ENCODE measurements at places on chromosomes 6 and 20.

GRCh38 chr20:58705208-58705926 lies 12.8 kb downstream of the NPEPL1 start:
- DNase-seq, result no peak

DNA sequence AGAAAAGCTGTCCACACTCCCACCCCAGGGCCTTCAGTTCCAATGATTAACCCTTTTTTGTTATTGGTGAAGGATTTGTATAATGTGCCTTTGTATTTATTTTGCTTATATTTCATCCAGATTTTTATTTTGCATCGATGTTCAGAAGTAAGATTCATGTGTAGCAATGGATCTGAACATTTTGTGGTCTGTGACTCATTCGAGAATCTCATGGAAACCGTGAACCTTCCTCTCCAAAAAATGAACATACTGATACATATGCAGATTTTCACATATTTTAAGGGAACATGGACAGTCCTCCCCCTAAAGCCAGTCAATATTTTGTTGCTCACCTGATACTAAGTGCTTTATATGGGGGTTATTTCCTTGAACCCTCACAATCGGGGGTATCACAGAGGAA lies 421.8 kb upstream of the SOX4 start:
- no peak for DNase-seq

- no peak for DNase-seq
These were observed 32.8 kb downstream of the RAB22A start for GRCh38 chr20:58342104-58342945.

GRCh38 chr6:34584694-34585093 lies 28.6 kb upstream of the SPDEF start:
- DNase-seq, result no peak

DNA sequence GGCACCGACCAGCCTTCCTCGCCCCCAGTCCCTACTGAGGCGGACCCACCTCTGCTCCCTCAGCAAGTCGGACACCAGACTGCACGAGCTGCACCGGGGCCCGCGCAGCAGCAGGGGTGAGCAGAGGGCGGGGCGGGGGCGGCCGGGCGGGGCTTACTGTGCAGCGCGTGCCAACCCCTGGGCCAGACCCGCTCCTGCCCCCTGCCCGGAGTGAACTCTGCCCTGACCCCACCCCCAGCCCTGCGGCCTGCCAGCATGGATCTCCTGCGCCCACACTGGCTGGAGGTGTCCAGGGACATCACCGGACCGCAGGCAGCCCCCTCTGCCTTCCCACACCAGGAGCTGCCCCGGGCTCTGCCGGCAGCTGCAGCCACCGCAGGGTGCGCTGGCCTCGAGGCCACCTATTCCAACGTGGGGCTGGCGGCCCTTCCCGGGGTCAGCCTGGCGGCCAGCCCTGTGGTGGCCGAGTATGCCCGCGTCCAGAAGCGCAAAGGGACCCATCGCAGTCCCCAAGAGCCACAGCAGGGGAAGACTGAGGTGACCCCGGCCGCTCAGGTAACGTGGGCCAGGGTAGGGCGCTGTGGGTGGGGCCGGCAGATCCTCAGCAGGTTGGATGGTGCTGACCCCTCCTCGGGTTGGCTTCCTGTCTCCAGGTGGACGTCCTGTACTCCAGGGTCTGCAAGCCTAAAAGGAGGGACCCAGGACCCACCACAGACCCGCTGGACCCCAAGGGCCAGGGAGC lies 1.5 kb upstream of the SLC2A4RG start:
- DNase-seq, result no peak

DNA sequence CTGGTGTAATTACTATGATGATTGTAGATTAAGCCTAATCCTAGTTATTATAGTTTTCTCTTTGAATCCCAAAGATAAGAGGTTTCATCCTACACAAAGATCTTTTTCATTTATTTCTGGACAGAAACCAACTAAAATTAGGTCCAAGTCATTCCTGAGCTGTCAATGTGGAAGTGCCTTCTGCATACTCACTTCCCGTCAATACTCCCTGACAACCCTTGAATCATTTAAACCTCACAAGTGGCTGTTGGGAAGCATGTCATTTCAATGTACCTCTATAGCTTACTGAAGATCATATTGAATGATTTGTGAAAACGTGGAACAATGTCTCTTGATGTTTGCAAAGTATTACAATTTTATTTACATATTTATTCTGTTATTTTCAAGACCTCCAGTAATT lies 274.1 kb downstream of the HACE1 start:
- DNase-seq, result no peak

GRCh38 chr6:108115598-108116058 lies 41.1 kb upstream of the OSTM1 start:
- DNase-seq, result peak; percentile 9

GRCh38 chr6:24898676-24899075 lies 37.1 kb downstream of the RIPOR2 start:
- DNase-seq, result no peak

GRCh38 chr6:92989656-92990055 lies 429.7 kb downstream of the EPHA7 start:
- DNase-seq, result no peak

DNA sequence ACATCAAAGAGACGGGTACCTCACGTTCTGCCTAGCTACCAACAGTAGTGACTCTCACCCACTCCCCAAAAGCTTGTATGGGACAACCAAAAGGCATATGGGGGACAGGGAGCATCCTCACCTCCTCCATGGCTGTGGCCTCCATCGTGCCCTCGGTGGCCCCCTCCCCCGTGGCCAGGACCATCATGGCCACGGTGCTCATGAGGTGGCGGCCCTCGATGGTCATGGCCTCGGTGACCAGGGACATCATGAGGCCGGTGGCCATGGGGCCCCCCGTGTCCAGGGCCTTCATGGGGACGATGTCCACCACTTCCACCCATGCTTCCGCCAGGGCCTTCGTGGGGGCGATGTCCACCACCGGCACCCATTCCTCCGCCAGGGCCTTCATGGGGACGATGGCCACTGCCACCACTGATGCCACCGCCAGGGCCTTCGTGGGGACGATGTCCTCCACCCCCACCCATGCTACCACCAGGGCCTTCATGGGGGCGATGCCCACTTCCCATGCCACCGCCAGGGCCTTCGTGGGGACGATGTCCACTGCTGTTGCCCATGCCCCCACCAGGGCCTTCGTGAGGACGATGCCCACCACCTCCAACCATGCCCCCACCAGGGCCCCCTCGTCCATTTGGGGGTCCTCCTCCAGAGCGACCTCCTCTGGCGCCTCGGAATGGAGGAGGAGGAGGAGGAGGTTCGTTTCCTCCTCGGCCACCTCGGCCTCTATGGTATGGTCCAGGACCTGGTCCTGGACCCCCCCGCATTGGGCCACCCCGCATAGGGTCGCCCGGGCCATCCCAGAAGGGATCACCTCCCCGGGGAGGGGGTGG lies 15.0 kb downstream of the PPP1R10 start:
- no peak for DNase-seq

DNA sequence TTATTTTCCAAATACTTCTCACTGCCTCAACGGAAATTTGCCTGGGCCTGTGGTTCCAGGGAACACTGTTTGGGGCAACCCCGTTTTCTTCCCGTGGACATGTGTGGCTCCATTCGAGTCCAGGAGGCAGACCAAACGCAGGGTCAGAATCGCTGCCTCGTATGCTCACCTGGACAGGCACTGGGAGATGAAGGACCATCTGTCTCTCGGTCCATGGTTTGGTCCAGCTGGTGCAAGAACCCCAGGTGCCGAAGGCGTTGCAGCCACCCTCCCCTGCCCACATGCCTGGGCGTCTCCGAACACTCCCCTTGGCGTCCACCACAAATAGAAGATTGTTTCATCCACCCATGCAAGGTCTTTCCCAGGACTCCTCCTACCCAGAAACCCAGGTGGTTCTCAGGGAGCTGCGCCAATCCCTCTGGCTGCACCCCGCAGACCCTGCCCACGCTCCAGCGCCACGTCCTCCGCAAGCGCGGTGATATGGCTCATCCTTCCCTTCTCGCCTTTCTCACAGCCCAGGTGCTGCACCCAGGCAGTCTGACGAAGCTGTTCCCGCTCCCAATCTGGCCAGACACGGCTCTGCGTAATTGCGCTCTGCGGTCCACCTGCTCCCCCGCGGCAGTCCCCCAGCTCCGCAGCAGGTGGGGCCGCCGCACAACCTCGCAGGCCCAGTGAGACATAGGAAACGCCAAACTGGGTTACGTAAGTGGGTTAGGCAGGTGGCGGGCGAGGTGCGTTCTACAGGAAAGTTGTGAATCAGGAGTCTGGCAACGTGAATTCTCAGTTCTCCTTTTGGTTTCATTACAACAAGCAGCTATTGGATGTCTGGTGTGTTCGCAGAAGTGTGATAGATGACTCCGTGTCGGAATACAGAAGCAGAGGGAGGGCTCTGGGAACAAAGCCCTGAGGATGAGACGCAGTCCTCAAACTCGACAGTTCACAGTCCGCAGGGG lies 146.2 kb upstream of the ECI2 start:
- DNase-seq, result no peak

- no peak for DNase-seq
These were observed 108.6 kb downstream of the MAP3K7 start for GRCh38 chr6:90478278-90478677.

DNA sequence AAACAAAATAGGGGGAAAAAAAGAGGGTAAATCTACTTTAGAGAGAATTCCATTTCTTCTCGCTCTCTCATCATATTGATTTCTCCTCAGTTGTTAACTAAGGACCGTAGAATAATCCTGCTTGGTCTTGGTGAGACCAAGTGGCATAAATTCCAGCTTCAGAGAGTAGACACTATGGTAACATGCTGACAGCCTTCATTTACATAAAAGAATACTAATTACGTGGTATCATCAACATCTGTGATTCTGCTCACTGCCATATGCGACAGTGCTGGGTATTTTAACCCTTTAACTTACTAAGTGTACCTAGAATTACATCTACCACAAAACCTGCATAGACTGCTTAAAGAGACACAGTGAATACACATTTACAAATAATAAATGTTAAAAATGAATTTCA lies 27.1 kb downstream of the TOMM6 start:
- no peak for DNase-seq

DNA sequence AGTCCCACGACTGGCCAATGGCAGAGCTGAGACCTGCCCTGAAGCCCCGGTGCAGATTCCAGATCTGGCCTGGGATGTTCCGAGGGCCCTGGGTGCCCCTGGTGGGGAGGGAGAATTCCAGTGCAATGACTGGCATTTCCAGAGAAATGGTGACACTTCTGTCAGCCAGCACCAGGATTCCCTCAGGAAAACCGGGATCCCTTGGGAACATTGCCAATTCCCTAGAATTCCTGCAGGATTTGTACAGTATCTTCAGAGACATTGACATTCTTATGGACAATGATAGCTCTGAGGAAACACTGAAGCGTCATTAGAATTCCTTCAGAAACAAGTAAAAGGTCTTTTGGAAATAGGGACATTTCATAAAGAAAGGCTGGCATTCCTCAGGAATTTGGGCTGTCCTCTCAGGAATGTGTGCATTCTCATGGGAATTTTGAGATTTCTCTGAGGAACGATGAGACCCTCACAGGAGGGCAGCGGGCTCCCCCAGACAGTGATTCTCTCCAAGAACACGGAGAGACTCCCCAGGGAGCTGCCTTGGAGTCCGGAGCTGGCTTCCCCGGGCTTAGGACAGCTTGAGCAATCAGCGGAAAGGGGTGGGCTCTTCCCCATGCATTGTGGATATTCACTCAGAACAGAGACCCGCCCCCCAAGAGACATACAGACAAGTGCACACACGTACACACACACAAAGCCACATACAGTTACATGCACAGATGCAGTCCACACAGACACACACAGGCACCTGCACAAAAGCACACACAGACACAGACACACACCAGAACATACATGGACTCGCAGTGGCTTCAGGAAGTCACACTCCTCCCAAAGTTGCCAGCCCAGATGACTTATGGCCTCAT lies 35.2 kb upstream of the BPIFA2 start:
- no peak for DNase-seq

GRCh38 chr6:148811459-148811858 lies 64.6 kb downstream of the UST start:
- DNase-seq, result no peak

- no peak for DNase-seq
These were observed 48.1 kb upstream of the GCLC start for GRCh38 chr6:53593001-53593488.

DNA sequence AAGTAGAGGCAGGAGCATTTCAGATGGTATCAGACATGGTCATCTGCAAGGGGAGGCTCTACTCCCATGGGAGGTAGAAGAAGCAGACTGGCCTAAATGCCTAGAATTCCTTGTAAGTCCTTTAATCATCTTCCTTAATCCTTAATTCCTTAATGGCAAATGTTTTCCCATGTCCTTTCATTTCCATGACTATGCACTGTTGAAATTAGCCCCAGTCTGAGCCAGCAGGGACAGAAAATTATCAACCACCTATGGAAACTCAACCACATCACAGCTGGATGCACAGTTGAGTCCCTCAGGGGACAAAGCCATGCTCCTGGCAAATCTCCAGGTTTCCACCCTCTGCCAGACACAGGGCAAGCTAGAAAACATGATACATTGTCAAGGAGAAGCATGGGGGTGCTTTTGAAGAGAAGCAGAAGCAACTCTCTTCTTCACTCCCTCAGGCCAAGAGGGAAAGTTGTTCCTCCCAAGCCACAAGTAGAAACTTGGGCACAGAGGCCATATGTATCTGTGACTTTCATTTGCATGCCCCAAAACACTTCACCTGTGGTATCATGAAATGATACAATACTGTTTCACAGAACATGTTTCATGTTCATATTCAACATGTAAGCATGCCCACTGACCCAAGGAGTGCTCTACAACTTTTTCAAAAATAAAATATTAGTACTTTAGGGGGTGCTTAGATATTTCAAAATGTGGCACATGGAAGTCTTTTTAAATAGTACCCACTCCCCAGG lies 683.6 kb downstream of the KIF16B start:
- no peak for DNase-seq

DNA sequence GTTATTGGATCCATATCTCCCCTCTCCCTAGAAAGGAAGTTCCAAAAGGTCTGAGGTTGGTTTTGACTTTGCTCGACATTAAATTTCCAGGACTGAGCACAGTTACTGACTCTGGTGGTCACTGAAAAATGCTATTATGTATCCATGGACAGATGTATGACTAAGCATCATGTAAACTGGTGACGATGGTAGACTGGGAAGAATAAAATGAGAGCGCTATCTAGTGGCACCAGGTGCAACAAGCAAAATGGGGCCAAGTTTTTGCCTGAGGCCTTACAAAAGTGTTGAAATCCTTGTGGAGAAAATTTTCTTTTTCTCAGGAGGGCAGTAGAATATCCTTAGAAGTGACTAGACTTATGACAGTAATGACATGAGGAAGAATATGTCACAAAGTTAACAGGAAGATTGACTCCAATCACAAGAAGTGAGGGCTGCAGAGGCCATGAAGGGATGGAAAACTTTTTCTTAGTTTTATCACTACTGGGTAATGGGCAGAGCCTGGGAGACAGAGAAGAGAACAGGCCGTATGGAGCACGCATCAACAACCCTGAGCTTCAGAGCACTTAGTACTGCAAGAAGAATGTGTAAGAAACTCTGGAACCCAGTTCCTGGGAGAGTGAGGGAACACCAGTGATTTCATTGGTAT lies 88.9 kb upstream of the ELOVL5 start:
- peak; percentile 25 for DNase-seq

DNA sequence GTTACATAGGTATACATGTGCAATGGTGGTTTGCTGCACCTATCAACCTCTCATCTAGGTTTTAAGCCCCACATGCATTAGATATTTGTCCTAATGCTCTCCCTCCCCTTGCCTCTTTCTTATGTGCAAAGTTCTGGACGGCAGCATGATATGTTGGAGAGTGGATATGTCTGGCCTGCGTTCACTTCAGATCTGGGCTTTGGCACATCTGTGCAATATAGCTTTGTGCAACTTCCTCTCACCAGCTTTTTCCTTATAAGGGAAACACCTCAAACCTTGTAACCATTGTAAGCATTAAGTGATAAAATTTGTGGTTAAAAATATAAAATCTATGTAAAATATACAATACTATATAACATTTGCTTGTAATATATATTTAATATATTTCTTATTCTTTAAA lies 288.0 kb downstream of the PHACTR1 start:
- DNase-seq, result peak; percentile 58

Measured in GF-D8 (cell line).